ENCODE measurements at places on chromosomes 7 and 10. TPM values are rescaled to one million over a fixed set of nuclear protein-coding genes. Genes with fewer than 3 reads are reported as not detected.

Gene GIMAP5
- total RNA-seq: not detected

Gene LIPJ
- not detected for total RNA-seq

Gene CALML5
- not detected for total RNA-seq

Gene STEAP4
- not detected for total RNA-seq

Gene STRIP2
- 5.5 TPM for total RNA-seq

Gene UFSP1
- 11.4 TPM for total RNA-seq

Gene PTPRN2
- total RNA-seq: 0.33 TPM

Gene CYP2C18
- total RNA-seq: not detected

Gene GRM8
- under 0.01 TPM for total RNA-seq

Gene OPALIN
- total RNA-seq: not detected

Gene TRIL
- 9.9 TPM for total RNA-seq

Gene ITGA8
- total RNA-seq: 0.25 TPM

Gene LRRC4
- total RNA-seq: 1.0 TPM

Gene TACC2
- total RNA-seq: 14.7 TPM

Gene STAG3
- 0.33 TPM for total RNA-seq

Gene HECW1
- 0.38 TPM for total RNA-seq

Gene COL1A2
- 988 TPM for total RNA-seq

All from mesangial cell (primary cell).